ENCODE measurements at places on chromosomes 11 and 22. TPM values are rescaled to one million over a fixed set of nuclear protein-coding genes. Genes with fewer than 3 reads are reported as not detected.

The IGSF22 gene
- not detected for total RNA-seq

The TRIM66 gene
- 2.3 TPM for total RNA-seq

The OR52E4 gene
- not detected for total RNA-seq

The FBLN1 gene
- total RNA-seq = 41.5 TPM

The C1QTNF6 gene
- total RNA-seq = 7.9 TPM

The CSTF3 gene
- total RNA-seq = 26.0 TPM

The RIBC2 gene
- total RNA-seq = 3.2 TPM

The MAP6 gene
- total RNA-seq = 1.7 TPM

The CCDC86 gene
- total RNA-seq = 113 TPM

The SAA1 gene
- total RNA-seq = not detected

The XKR3 gene
- total RNA-seq = not detected

The MFRP gene
- total RNA-seq = not detected
